ENCODE measurements at places on chromosomes 6 and 20.

DNA sequence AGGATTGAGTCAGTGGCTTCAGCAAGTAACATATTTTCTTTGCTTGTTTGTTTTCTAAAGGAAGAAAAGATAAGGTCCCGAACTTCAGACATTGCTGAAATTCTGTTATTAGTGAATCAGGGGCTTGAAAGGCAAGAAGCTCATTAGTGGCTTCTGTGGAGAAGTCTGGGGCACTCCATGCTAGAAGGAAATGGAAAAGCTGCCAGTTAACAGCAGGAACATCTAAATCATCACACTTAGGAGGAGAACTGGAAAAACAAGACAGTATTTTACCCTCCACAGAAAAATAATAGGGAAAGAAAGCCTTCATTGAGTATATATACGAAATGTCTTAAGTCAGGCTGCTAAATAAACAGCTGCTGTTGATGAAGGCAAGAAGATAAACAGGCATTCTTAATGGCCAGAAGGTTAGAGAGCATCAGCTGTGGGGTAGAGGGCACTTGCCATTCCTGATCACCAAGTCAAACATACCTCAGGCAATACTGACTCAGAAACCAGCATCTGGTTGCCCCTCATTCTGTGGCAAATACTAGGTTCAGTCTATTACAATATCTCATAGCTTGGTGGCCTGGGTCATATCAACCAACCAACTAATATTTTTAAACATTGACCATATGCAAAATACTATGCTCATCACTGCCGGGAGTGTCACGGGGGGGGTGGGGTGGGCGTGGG, 143.2 kb upstream of the TENT5A start:
- DNase-seq, result no peak

- DNase-seq, result no peak
These were observed 155.9 kb downstream of the QRSL1 start for GRCh38 chr6:106785298-106785697.

DNA sequence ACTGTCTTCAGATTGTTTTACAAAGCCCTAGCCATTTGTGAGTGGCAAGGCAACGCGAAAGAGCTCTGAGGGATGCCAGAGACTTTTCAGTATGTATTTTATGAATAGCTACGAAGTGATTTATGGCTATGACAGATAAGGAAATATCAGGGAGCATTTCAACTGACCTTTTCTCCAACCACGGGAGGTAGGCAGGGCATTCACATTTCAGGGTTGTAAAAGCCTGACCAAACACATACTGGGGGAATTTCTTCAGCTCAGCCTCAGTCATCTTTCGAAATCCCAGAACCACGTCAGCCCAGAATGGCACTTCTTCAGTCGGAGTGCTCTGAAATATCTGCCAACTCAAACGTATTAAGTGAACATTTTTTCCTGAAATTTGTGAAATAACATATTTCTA, 10.8 kb downstream of the DDO start:
- DNase-seq, result no peak

- DNase-seq, result no peak
These were observed 170.6 kb downstream of the OGFRL1 start for GRCh38 chr6:71459162-71459561.

GRCh38 chr6:151763303-151763702, 44.2 kb upstream of the ESR1 start:
- no peak for DNase-seq

GRCh38 chr20:38450412-38450975, 15.4 kb upstream of the SNHG17 start:
- DNase-seq, result no peak

Data from NCI-H460 (cell line).